ENCODE measurements at places on chromosomes 6 and 20.

DNA sequence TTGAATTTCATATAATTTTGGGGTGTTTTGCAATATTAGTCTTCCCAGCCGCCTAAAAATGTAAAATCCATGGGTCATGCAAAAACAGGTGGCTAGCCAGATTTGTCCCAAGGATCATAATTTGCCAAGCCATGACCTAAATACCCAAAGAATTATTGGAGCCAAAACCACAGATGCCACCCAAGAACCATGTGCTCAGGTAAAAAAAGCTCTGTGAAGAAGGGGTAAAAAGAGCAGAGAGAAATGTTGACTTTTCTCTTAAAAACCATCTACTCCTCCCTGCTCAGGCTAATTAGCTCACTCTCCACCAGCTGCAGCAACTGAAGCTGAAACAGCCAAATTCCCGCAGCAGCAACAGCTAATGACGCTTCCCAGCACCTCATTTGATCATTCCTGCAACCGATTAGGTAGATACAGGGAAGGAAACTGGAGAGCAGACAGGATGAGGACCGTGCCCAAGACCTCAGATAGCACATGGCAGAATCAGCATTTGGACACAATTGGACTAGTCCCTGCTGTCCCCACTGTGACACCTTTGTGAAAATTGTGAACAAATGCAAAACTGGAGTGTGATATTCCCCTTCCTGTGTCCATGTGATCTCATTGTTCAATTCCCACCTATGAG lies 107.9 kb upstream of the NXT1 start:
- DNase-seq: no peak

- DNase-seq: no peak
Observed at GRCh38 chr6:161027385-161027784, 35.8 kb downstream of the MAP3K4 start.

- no peak for DNase-seq
Observed at GRCh38 chr20:21583486-21584168, 69.8 kb upstream of the NKX2-2 start.

DNA sequence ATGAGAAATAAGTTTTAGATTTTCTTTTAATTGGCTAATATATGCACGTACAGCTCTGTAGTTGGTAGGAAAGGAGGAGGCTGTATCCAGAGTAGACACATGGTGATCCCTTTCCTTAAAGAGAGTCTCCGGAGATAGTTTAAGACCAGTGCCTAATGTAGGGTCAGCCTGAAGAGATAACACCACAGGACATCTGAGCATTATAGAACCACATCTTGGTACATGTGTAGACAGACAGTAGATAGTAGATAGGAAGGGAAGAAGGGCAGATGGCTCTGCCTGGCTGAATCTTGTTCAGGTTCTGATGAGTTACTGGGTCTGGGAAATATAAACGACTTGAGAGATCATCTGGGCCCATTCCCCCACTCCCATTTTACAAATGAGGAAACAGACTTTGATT lies 18.5 kb downstream of the CHMP4B start:
- no peak for DNase-seq

GRCh38 chr6:54291146-54291545 lies 17.1 kb upstream of the TINAG start:
- DNase-seq: no peak

DNA sequence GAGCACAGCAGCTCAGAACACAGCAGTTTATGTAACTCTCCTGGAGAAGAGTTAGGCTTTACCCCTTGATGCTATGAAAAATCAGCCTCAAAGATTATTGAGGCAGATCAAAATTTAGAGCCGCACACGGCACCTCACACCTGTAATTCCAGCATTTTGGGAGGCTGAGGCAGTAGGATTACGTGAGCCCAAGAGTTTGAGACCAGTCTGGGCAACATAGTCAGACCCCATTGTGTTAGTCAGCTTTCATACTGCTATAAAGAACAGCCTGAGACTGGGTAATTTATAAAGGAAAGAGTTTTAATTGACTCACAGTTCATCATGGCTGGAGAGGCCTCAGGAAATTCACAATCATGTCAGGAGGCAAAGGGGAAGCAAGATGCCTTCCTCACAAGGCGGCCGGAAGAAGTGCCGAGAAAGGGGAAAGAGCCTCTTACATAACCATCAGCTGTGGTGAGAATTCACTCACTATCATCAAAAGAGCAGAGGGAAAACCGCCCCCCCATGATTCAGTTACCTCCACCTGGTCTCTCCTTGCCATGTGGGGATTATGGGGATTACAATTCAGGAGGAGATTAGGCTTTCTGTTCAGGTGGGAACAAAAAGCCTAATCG lies 87.7 kb downstream of the SGK1 start:
- no peak for DNase-seq

DNA sequence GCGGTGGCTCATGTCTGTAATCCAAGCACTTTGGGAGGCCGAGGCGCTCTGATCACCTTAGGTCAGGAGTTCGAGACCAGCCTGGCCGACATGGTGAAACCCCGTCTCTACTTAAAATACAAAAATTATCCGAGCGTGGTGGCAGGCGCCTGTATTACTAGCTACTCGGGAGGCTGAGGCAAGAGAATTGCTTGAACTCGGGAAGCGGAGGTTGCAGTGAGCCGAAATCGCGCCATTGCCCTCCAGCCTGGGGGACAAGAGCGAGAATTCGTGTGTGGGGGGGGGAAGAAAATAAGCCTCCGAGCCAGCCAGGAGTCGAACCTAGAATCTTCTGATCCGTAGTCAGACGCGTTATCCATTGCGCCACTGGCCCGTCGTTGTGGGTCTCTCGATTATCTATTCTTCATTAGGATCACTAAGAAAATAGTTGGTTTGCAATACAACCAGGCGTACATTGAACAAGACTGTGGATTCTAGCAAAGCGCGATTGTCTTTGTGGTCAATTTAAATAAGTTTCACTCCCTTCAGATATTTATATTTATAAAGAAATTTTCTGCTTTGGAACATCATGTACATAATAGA lies 33.9 kb upstream of the PRSS16 start:
- no peak for DNase-seq

- DNase-seq: peak; percentile 47
Observed at GRCh38 chr6:35727231-35727934, 9.4 kb upstream of the ARMC12 start.

- peak; percentile 87 for DNase-seq
Observed at GRCh38 chr6:4732691-4733315, 43.4 kb upstream of the CDYL start.

DNA sequence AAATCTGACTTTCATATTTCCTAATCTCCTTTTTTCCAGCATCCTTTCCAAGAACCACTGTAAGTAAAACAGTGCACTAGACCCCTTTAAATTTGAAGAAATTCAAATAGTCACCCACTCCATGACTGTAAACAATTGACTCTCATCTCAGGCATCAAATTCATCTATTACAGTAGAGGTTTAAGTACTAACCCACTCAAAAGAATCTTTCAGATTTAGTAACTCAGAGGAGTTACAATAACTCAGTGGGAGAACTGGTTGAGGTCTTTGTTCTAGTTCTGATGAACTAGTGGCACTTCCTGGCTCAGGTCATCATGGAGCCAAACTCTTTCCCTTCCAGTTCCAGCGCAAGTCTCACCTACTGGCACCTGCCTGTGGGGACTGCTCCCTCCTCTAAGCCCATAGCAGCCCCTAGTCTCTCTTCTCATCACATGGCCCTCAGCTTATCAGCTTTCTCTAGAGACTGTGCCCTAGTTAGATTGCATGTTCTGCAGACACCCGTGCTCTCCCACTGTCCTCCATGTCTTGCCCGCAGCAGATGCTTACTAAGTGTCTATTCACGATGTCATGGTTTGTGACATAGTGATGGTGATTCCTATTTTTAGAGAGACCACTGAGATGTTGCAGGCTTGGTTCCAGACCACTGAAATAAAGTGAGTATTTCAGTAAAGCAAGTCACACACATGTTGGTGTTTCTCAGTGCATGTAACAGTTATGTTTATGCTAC lies 196.2 kb downstream of the TBC1D7 start:
- DNase-seq: no peak

GRCh38 chr6:168089186-168090063 lies 10.4 kb upstream of the FRMD1 start:
- no peak for DNase-seq

DNA sequence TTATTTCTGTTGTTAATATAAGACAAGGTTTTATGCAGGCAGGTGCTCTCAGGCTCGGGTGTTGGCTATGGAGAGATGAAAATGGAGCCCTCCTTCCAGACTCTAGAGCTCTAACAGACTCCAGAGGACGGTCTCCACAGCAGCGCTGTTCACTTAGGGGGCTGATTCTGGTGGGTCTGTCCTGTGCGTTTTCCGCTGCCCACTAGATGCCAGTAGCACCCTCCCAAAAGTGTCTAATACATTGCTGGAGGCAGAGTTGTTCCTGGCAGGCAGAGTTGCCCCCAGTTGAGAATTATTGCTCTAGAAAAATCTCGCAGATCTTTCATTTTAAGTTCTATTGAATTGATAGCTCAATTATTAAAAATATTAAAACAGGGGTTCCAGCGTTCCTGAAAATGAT lies 109.9 kb downstream of the MAP3K4 start:
- DNase-seq: no peak

- DNase-seq: no peak
Observed at GRCh38 chr20:35179292-35180212, 7.7 kb downstream of the PROCR start.

GRCh38 chr6:109820706-109821350 lies 129.7 kb downstream of the FIG4 start:
- no peak for DNase-seq

- DNase-seq: no peak
Observed at GRCh38 chr6:166610069-166610468, 17.0 kb downstream of the RPS6KA2 start.

DNA sequence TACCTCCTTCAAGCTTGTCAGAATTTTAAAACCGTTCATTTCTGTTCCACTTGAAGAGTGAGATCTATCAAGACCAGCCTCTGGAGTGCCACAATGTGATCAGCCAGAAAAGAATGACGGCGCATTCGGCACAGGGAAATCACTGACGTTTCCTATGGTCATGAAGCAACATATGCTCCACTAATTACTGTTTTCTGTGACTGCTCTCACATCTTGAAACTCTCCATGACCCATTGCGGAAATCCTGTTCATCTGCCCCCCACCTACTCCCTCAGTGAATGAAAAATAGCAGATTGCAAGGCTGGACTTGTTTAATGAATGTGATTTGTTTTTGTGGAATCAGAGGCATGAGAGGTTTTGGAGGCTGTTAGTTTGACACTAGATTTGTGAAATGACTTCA lies 53.2 kb downstream of the SAMD5 start:
- peak; percentile 30 for DNase-seq

- no peak for DNase-seq
Observed at GRCh38 chr6:146595972-146596731, 2.6 kb upstream of the ADGB start.

DNA sequence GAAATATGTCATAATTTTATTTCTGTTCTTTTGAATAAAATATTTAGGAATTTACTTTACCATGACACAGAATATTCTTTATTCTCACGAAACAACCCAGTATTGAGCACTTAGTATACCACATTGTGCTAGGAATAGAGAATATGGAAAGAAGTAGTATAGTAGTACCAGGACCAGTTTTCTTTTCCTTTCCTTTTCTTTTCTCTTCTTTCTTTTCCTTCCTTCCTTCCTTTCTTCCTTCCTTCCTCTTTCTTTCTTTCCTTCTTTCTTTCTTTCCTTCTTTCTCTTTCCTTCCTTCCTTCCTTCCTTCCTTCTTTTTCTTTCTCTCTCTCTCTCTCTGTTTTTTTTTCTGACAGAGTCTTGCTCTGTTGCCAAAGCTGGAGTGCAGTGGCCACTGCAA lies 7.5 kb upstream of the PLCB4 start:
- no peak for DNase-seq

- no peak for DNase-seq
Observed at GRCh38 chr20:22626496-22626895, 42.1 kb upstream of the FOXA2 start.

DNA sequence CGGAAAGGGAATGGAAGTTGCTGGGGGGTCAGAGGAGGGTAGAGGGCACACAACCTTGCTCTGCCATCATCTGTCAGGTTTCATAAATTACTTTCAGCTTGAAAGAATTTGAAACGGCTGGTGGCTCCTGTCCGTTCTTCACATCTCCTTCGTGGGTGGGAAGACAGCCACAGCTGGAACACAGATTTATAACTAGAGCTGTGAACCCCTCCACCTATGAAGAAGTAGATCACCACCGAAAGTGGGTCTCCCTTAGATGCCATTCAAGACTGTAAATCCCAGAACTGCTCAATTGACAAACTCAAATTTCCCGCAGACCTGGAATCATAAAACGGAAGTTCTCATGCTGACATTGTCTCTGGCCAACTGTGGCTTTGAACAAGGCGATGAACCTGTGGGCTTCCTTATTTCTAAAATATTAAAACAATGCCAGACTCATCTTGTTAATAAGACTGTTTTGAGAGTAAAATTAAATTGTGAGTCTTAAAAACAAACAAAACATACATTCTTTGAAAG lies 65.3 kb downstream of the BTBD3 start:
- no peak for DNase-seq

DNA sequence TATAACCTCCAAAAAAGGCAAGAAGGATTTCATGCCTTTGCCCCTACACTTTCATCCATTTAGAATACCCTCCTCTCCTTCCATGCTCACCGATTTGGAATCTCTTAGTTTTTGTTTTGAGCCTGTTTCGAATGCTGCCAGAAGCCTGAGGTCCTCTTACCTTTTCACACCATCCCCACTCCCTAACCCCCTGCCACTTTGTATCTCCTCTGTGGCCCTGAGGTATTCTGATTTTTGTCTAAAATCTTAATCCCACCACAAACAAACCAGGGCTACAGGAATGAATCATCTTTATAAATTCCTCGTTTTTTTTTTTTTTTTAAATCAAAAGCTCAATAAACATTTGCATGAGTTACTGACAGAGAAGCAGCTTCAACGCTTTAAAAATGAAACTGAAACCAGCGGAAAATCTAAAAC lies 1.6 kb upstream of the RPS12 start:
- no peak for DNase-seq

DNA sequence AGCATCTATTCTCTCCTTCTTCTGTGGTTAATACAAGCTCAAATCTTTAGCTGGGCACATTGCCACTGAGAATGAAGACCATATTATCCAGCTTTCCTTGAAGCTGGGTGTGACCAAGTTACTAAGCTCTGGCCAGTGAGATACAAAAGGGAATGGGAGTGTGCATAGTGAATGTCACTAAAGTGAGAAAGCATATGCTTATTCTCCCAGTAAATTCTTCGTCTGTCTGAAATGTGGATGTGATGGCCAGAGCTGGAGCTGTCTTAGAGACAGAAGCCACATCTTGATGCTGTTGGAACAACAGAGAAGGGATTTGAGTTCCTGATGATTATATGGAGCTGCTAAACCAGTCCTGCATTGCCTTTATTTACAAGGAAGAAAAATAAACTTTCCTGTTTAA lies 60.1 kb downstream of the SESN1 start:
- no peak for DNase-seq

DNA sequence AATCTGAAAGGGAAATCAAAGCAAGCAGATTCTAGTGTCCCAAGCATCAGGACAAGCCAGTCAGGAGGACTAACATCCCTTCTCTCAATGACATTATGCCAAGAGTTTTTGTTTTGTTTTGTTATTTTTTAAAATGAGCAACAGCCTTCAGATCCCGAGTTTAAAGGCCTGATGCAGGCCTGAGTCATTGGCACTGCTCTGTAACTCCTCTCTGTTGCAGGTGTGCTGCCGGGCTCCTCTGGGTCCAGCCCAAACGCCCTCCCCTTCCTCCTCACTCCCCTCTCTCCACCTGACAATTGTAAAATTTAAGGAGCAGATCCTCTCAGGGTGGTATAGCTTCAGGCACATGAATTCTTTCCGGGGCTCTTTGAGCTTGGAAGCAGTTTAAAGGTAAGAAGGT lies 502.0 kb downstream of the BMP2 start:
- no peak for DNase-seq

GRCh38 chr6:26250698-26251044 lies 114.3 kb upstream of the BTN3A2 start:
- no peak for DNase-seq

- DNase-seq: no peak
Observed at GRCh38 chr6:24340998-24341938, 16.6 kb downstream of the DCDC2 start.

All from fibroblast of skin of left quadriceps (primary cell).